Activated naive CD8-positive, alpha-beta T cell treated with anti-CD3 and anti-CD28 coated beads, Interleukin-2, amount 50 U/mL, for 16 hours (primary cell): ENCODE measurements at places on chromosomes 12 and 14.
A peak's percentile ranks its signal among the peaks of the same experiment; 100 is the strongest.

DNA sequence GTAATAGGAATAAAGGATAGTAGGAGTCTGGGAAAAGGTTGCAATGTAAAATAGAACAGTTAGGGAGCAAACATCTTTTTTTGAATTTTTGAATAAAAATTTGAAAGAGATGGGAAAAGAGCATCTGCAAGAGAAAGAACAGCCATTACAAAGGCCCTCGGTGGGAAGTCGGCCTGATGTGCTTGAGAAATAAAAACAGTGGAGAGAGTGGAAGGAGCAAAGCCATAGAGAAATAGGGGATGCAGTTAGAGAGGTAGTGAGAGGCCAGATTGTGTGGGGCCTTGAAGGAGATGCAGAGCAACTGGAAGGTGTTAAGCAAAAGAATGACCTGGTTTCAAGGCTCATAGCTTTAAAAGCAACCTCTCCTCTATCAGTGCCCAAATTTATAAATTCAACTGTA, 409.8 kb downstream of the RERGL start:
- no peak for DNase-seq

DNA sequence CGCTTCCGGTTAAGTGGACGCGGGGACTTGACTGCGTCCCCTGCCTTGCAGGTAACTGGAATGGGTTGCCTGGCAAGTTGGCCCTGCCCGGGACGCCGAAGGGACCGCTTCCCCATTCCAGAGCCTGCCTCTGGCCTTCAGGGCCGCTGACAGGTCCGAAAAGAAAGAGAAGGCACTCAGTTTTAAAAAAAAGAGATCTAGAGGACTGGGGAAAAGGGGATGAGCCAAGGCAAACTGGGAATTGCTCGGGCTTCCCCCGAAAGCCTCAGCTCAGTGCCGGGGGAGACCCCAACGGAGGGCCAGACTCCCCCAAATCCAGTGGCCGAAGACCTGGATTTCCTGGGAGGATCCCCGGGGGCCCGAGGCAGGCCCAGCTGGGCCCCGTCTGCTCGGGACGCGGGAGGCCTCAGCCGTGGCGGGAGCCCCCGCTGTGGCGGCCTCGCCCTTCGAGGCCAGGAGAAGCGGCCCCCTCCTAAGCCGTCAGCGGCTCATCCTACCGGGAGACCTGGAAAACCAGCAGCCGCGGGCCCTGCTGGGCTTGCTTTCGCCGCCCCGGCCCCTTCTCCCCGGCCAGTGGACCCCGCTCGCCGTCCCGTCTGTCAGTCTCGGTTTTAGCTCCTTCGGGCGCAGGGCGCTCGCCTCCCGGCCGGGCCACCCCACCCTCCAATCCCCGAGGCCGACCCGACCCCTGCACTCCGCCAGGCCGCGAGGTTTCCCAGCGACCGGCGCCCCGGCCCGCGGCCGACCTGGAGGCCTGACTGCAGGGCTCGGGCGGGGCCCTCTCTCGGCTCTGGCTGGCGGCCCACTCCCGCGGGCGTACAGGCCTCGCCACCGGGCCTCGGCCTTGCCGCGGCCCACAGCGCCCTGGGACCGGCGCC, 12.5 kb downstream of the OTX2 start:
- DNase-seq = no peak

- DNase-seq = no peak
These were observed 18.5 kb downstream of the TMEM132D start for GRCh38 chr12:129885287-129885686.

DNA sequence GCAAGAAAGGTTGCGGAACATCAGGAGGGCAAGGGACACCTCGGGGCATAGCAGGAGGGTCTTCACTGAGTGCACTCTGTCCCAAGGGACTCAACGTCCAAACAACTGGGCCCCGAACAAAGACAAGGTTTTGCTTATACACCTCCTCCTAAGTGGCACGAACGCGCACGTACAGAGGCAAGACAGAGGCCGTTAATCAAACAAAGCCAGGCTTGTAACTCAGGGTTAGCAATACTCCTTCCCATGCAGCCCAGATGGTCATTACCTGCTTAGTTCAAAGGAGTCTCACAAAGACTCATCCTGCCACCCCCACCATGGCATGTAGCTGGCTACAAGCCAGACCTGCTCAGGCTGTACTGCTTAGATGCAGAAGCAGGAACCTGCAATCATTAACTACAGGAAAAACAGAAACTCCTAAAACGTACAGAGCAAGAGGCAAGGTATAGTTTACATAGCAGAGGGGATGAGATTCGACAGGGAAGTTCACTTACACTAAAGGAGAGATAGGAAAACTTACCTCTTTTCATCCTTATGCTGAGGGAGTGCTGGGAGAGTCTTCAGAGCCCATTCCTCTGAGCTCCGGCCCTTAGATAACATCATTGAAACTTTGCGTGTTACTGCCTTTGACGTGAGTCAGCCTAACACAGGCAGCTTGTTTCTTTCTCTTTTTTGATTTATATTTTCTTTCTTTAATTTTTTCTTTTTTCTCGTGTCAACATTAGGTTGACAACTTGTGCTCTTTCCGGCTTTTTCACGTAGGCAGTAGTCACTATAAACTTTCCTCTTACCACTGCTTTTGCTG, 1319.1 kb downstream of the TMEM121 start:
- peak; percentile 18 for DNase-seq

DNA sequence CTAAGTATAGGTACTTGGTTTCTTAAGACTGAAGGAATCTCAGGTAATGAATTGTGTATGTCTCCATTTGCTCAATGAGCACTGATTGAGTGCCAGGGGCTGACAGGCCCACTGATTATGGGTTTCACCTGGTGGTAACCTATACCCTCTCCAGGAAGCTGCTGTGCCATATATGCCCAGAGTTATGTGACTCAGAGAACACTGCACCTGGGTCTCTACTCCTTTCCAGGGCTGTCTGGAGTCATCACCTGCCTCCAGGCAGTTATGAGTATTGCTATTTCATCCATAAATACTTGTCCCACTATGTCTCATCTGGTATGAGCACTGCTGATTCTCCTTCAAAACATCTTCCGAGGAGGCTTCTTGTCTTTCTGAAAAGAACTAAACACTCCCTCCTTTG, 692.9 kb downstream of the BCL11B start:
- no peak for DNase-seq

DNA sequence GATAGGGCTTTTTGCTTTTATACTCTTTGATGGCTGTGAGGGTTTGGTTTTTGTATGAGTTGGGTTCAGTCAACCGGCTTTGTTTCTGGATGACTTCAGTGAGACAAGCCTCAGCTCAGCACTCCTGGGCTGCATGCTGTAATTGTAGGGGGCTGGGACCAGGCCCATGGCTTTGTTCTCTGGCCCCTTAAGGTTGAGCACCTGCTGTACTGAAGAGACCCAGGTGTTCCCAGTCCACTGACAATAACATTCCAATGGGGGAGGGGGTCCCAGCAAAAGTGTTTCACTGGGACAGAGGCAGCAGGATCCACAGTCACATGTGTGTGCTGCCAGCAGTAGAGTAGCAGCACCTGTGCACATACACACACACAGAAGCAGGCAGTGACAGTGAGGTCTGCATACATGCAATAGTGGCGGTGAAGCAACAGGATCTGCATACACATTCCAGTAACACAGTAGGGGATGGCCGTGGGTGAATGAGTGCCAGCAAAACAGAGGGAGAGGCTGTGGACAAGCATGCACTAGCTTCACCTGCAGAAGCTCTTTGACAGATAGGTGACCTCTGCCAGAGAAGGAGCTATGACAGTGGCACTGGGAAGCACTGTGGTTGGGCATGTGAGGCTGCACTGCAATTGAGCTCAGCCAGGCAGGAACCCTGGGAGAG, 240.4 kb downstream of the ASCL1 start:
- DNase-seq = no peak

- no peak for DNase-seq
These were observed 13.6 kb downstream of the VEZT start for GRCh38 chr12:95231190-95231589.

- DNase-seq = no peak
These were observed 1.4 kb upstream of the PHC1 start for GRCh38 chr12:8912914-8913313.

DNA sequence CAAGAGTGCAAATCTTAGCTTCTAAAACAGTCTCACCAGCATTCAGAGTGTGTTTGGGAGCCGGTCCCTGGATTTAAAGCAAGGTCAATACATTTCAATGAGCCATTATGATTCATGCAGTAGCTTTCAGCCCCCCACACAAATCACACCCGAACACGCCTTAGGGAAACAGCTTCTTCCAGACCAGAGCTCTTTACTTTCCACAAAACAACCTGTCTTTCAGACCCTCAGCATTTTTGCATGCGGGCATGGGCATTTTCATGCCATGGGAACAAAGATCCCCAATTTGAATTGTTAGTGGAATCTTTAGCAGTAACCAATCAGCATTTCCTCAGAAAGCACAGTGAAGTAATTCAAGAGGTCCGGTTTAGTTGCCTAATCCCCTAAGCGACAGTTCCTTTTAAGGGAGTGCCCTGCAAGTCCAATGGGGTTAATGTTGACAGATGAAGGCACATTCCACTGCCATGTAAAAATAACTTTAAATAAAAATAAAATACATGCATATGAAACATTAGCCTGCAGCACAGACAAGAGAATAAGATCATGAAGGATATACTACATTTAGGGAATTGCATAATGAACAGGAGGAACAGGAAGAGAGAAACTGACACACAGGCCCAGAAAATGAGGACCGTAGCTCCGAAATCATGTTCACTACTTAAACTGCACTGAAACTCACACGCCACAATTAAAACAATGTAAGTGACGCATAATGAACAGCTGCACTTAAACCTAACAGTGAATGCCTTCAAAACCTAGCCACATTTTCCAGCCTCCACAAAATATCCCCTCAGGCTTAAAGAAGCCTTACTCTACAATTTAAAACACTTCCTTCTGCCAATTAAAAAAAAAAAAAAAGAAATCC, 4.0 kb downstream of the VPS37B start:
- DNase-seq = no peak
